ENCODE measurements at places on chromosomes 6 and 20.

DNA sequence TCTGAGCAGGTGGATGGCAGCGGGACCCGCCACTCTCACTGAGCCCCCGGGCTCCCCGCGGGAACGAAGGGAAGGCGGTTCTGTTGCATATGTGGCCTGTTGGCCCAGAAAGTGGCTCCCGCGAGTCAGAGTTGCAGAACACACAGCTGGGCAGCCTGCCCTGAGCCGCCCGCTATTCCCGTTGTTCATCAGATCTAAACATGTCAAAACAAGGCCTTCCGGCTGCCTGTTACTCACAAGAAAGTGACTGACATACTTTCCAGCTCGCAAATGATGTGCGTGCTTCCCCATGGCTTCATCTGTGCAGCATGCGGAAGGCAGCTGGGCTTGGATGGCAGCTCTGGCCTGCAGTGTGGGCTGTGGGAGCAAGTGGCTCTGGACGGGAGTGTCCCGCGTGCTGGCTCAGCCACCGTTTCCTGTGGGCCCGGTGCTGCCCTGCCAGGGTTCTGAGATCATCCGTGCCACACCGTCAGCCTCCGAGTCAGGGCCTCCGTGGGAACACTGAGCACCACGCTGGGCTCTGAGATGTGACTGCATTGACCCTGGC is 227.3 kb downstream of the ERMARD start:
- DNase-seq = peak; percentile 88

- no peak for DNase-seq
Measured at GRCh38 chr20:41387444-41387851, 20.8 kb upstream of the EMILIN3 start.

GRCh38 chr6:11711003-11711983 is 67.3 kb downstream of the ADTRP start:
- DNase-seq = no peak

DNA sequence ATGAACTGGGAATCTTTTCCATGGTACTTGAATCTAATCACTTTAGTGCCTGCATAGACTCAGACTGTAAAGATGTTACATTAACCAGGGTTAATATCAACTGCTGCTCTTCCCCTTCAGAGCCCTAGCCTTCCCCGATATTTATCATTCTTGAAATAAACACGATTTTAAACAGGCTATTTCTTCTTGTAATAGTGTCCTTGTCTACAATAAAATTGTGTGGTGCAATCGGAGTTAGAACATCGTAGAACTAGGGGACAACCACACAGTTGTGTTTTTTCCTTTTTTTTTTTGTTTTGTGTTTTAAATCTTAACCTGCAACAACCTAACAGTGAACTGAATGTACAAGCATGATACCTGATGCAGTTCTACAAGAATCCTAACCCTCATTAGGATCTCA is 4.5 kb downstream of the GJA1 start:
- DNase-seq = no peak

GRCh38 chr6:152118678-152119077 is 311.2 kb downstream of the ESR1 start:
- no peak for DNase-seq

- DNase-seq = peak; percentile 22
Measured at GRCh38 chr6:37653933-37654565, 43.6 kb downstream of the MDGA1 start.

GRCh38 chr20:51598556-51598955 is 56.0 kb upstream of the NFATC2 start:
- DNase-seq = no peak

DNA sequence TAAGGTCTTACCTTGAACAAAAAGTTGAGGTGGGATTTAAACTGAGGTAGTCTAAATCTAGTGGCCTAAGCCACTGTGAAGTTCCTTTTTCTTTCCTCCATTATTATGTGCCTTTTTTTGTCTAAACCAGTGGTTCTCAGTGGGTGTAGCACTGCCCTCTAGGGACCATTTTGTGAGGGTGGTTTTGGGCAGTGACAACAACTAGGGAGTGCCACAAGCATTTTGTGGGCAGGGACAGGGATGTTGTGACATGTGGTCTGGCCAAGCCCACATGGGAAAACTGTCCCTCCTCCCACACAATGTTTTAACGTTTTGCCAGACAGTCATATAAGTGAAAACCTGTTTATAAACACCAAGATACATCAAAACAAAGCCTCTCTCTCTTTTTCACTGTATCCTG is 899.4 kb upstream of the FLRT3 start:
- DNase-seq = peak; percentile 26

DNA sequence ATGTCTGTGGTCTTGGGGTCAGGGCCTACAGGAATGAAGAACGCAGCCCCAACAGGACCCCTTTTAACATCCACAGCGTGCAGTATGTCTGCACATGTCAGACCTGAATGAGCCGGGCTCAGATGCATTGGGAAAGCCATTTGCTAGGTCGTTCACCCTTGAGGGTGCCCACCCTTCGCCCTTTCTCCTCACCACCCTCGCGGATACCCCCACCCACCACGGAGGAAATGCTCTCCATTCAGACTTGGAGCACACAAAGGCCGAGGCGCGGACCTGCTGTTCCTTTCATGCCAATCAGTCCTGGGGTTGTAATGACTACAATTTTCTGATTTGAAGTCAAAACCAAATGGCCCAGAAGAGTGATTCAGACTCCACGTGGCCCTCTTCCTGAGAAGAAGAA is 62.7 kb downstream of the EDN3 start:
- no peak for DNase-seq

- DNase-seq = no peak
Measured at GRCh38 chr20:15708984-15709598, 864.2 kb downstream of the KIF16B start.

DNA sequence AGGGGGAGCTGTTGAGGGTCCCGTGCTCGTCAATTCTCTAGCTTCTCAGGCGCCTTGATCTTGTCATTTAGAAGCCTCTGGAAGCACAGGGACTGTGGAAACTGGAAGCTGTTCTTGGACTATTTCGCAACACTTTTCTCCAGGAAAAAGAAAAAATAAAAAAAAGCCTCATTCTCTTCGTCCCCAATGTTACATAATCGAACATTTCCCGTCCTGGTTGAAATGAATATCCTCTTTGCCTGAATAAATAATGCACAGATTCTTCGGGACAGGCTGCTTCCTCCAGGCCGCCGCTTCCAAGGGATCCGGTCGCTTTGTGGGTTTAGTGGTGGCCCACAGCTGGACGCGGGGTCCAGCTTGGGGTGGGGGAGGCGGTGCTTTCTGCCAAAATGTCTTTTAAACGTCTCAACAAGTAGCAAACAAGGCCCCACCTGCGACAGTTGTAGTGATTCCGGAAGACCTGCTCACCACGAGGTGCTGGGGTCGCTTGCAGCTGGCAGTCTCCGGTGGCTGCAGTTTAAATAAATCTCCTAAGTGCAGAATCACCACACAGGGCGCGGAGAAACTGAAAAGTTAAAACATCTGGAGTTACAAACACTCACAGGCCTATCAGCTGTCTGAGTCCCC is 125.9 kb upstream of the ESR1 start:
- no peak for DNase-seq

- DNase-seq = no peak
Measured at GRCh38 chr6:124926435-124926834, 35.8 kb upstream of the RNF217 start.

GRCh38 chr6:27617700-27618689 is 145.1 kb upstream of the ZNF184 start:
- DNase-seq = peak; percentile 69

- no peak for DNase-seq
Measured at GRCh38 chr6:160201061-160201460, 57.6 kb downstream of the SLC22A2 start.

- no peak for DNase-seq
Measured at GRCh38 chr6:108958900-108959770, 110.9 kb downstream of the ARMC2 start.

DNA sequence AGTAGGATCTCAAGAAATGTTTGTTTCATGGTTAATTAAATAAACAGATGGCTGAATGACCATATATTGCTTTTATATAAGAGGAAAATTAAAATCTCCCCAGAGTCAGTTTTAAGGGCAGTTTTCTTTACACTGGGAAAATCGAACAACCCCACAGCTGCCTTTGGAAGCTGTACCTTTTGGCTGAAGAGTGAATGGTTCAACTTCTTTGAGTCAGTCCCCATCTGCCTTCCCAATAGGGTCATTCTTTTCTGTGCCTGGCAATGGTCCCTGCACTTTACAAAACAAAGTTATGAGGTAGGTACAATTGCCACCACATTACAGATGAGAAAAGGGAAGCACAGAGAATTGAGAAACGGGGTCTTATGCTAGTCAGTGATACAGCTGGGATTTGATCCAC is 39.5 kb downstream of the TSHZ2 start:
- no peak for DNase-seq

DNA sequence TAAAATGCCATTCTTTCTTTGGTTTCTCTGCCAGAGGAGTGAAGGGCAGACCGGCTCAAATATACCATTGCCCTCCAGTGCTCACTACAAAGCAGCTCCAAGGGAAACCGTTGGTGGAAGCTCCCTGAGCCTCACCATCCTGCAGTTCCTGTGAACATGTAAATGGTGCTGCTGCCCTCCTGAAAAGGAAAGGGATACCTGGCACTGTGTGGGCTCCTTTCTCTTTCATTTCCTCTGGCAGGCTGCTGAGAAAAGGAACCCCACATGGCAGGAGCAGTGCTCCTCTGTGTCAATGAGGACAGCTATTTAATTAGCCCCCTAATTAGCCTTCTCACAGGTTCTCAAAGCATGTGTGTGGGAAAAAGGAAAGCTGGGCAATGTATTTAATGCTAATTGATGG is 142.5 kb downstream of the KLHL32 start:
- no peak for DNase-seq

GRCh38 chr6:16762268-16762549 is 949 bp upstream of the ATXN1 start:
- DNase-seq = no peak

- DNase-seq = no peak
Measured at GRCh38 chr6:54198134-54198533, 86.9 kb downstream of the MLIP start.

DNA sequence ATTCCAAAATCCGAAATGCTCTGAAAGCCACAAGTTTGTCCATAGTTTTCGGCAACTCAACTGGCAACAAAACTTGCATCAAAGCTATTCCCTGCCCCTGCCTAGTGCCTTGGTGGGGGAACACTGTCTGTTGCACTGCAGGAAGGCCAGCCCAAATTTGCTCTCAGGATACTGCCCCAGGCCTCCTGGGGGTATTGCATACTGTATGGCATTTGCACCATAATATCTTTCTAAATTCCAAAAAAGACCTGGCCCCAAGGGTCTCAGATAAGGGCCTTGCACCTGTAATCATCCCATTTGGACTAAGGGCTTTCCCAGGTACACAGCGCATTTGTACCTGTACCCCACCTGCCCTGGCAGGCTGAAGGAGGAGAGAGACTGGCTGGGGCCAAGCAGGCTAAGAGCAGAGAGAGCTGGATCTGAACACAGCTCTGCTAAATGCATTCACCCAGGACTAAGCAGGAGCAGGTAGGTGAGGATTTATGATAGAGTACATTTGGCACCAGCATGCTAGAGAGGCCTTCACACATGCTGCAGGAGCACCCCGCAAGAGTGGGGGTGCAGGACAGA is 4.0 kb upstream of the GRM4 start:
- DNase-seq = no peak

DNA sequence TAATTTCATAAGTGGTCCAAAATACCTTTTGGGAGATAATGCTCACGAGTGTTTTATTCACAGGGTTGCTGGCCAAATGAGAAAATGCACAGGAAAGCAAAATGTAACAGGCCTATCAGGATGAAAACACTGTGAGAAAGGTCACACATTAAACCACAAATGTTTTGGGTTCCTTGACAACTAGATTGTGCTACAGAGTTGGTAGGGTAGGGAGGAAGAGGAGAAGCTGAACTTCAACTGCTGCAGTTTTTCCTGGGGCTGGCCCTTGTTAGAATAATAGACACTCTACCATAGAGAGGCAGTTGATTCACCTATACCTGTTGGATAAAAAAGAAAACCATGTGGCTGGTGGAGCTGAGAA is 28.1 kb upstream of the PAQR8 start:
- DNase-seq = no peak

- DNase-seq = peak; percentile 54
Measured at GRCh38 chr6:168865-169455, 123.3 kb upstream of the DUSP22 start.

- DNase-seq = no peak
Measured at GRCh38 chr6:118722829-118723813, 71.7 kb upstream of the CEP85L start.

DNA sequence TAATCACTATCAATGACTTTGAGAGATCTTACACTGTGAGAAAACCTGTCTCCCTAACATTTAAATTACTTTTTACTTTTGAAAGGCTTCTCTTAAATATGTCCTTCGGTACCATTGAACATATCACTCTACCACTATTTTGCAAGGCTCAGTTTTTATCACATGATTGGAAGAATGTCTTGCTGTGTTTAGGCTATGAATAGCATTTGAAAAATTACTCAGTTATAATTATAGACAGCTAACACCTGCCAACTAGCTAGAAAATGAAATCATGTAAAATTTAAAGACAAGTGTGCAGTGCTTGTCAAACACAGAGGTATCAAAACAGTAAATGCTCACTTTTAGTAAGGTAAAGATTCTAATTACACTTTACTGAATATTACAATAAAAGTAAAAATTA is 11.0 kb downstream of the SESN1 start:
- DNase-seq = no peak

GRCh38 chr6:157346373-157346772 is 23.1 kb upstream of the TMEM242 start:
- no peak for DNase-seq

GRCh38 chr6:24064106-24064505 is 61.9 kb upstream of the NRSN1 start:
- no peak for DNase-seq

- DNase-seq = peak; percentile 99
Measured at GRCh38 chr20:58127701-58128111, 100.7 kb downstream of the ANKRD60 start.

GRCh38 chr6:142900227-142900971 is 44.6 kb downstream of the HIVEP2 start:
- DNase-seq = no peak

DNA sequence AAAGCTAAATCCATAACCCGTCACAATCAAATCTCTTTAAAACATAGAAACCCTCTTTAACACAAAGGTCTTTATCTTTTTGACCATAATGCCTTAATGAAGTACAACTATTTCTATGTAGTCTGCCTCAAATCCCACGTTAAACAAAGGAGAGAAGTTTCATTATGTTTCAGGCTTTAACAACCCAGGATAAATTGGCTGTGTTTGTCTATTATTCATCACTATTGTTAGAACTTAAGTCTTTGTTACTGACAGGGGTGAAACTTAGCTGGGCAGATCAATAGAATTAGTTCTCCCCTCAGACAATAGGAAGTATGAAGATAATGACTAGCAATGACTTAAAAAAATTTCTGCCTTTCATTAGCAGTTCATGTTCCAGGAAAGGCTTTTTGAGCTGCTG is 10.1 kb upstream of the METTL24 start:
- DNase-seq = no peak

Measured in RWPE1 (cell line).